Stimulated activated CD4-positive, alpha-beta T cell treated with anti-CD3 and anti-CD28 coated beads, TNF-alpha, amount 100 ng/mL, for 4 hours (primary cell): ENCODE measurements at places on chromosomes 13 and 19.

DNA sequence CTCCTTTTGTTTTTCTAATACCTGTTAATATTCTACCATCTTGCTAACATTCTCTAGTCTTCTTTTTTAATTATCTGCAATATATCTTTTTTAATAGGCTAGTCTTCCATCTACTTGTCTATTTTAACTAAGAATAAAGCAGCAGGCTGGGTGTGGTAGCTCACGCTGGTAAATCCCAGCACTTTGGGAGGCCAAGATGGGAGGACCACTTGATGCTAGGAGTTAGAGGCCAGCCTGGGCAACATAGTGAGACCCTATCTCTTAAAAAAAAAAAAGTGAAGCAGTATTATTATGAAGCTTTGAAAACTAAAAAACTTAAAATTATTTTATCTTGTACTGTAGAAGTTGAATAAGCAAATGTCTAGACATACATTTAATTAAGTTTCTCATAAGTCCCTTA, 3.3 kb downstream of the UTP14C start:
- no peak for DNase-seq

DNA sequence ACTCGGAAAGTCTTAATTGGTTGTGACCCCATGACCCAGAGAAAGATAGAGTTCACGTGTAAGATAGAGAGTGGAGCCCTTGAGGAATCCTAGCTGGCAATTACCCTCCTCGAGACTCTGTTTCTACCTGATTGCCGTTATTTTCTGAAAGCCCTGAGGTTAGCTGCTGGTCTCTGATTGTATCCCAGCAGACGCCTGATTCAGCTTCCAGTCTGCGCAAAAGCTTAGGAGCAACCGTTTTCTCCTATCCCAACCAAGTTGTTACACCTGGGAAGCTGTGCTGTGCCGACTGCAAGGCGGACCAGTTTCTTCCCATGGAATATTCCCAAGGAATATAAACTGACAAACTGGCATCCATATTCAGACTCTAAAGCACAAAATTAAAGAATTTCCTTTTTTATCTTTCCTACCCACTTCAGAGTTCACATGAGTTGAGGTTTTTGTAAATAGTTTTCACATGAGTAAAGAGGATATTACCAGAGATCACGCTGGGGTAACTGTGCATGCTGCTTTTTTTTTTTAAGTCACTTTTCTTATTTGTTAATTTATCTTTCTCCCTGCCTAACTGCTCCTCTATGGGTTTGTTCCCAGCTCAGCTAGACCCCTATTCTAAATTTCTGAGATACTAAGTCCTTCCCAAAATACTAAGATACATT, 1.5 kb upstream of the TRPC4 start:
- no peak for DNase-seq

DNA sequence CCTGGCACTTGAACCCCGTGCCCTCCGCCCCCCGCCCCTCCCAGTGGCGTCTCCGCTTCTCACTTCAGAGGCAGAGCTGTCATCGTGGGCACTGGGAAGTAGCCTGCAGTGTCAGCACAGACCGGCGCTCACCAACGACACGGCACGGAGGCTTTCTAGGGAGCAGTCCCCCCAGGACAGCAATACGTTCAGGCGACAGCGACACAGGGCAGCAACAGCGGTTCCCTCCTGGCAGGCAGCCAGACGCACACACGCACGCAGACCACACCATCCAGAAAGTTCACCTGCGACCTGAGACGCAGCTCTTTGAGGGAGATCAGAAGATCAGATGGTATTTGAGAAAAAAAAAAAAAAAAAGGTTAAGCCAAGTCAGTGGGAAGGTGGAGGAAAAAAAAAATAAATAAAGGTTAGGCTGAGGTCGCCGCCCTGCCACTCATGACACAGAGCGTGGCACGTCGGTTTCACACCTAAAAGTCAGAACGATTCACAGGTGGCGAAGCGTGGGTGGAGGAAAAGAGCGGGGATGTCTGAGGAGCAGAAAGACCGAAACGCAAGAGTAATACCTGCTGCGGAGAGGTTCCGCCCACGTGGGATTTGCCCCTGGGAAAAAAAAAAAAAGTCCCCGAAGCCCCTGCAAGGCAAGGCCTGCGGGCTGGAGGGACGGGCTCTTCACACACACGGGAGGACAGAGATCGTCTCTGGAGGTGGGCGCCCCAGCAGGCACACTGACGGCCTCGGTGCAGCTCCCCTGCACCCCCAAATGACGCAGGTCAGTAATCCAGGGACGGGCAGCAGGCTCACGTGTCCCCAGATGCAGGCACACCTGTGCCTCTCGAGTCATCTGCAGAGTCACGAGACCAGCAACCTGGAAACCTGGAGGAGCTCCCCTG, 94.5 kb downstream of the GNG7 start:
- DNase-seq: peak; percentile 89

DNA sequence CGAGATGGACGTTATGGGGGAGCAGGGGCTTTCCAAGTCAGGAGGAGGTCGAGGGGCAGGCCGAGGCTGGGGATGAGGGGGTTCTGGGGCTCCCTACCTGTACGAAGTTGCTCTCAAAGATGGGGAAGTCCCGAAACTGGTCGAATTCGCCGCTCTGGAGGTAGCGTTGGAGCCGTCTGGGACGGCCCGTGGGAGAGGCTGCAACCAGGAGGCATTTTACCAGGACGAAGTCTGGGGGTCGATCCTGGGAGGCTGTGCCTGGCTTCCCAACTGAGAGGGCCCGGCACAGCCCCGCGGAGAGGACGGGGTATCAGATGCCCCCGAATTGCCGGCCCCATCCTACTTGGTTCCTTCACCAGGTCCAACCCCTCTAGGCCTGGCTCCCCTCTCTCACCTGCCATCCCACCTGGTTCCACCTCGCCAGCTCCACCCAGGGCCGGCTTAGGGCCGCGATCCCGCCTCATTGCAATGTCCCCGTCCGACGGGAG, 527 bp upstream of the EMC10 start:
- DNase-seq: no peak

DNA sequence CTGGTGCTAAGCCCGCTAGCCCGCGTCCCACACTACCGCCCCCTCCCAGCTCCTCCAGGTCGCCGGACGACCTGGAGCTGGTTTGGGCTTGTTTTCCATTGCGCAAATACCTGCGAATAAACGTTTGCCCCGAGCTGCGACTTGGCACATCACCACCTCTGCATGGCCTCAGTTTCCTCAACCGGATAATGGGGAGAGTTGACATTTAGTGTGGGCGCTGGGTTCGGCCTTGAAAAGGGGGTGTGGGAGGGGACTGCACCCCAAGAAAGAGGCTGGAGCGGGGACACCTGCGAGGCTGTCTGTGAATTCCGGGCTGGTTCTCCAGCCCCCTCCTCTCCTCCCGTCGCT, 11.0 kb upstream of the JUND start:
- no peak for DNase-seq

DNA sequence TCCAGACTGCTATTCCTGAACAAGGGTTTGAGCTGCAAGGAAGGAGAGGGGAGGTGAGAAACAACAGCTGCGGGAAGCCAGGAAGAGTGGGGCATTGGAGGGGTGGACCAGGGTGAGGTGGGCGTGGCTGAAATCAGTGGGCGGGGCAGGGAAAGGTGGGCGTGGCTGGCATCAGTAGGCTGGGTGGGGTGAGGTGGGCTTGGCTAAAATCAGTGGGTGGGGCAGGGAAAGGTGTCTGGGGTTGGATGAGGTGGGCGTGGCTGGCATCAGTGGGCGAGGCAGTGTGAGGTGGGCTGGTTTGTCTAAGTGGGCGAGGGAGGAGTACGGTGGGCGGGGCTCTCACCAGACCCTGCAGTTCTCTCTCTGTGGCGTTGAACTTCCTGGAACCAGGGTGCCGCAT, 87.6 kb downstream of the MUC16 start:
- DNase-seq: no peak

DNA sequence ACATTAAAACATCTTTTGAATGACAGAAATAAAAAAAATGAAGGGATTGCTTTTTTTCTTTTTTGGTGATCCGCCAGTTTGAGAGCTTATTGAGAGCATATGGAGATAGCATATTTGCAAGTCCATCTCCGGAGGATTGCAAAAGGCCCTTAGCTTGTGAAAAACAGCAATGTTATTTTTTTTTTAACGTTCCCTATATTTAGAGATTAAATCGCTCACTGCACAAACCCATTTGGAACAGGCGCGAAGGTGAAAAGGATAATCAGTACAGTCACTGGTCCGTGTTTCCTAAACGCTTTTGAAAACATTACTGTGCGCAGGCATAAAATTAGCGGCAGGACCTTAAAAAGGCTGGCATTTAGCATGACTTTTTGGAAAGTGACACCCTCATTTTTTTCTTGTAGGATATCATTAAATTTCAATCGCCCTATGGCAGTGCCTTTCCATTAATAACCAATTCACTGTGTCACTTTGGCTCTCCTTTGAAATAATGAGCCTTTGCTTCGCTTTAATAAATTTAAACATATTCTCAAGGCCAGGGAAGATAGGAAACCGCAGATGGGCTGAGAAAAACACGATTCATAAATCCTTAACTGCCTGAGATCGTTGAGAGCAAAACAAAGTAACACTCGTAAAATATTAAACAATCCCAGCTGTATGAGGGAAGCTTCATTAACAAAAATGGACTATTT, 342.2 kb downstream of the DACH1 start:
- DNase-seq: no peak

GRCh38 chr19:41415154-41415571, 12.0 kb downstream of the B3GNT8 start:
- DNase-seq: no peak

DNA sequence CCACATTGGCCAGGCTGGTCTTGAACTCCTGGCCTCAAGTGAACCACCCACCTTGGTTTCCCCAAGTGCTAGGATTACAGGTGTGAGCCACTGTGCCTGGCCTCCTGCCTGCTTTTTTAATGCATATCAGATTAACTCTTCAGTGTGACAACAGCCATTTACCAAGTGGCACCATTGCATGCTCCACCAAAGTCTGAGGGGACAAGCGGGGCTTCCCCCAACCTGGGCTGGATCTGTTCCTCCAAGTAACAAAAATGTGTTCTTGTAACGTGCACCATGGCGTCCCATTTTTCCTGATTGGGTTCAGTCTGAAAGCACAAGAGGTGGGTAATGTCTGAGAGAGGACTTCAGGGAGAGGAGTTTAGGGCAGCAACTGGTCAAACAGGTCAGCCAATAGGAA, 77.8 kb downstream of the TEX29 start:
- no peak for DNase-seq

DNA sequence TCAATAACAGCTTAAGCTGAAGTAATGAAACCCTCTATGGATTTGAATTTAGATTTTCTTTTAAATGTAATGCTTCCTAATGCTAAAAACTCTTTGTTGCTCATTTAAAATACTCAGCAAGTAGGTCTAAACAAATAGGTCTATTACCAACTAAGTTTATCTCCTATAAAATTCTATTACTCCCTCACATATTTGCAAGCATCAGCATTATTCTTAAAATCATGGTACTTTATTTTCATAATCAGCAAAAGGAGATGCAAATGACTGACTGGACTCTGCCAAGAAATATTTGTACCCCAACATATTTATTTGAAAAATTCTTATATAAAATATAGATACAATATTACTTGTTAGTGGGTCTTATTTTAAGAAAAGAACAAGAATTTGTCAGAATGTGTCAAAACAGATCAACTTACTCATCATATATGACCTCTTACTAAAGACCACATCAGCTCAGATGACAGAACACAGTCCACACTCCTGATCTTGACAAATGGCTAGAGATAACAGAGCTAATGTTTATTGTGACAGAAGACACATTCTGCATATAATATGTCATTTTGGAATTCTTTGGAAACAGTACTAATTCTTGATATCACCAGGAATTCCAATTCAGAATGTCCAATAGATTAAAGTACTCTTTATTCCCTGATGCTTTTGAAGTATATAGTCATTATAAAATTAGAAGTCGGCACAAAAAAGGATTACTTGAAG, 704.6 kb upstream of the PCDH9 start:
- no peak for DNase-seq

DNA sequence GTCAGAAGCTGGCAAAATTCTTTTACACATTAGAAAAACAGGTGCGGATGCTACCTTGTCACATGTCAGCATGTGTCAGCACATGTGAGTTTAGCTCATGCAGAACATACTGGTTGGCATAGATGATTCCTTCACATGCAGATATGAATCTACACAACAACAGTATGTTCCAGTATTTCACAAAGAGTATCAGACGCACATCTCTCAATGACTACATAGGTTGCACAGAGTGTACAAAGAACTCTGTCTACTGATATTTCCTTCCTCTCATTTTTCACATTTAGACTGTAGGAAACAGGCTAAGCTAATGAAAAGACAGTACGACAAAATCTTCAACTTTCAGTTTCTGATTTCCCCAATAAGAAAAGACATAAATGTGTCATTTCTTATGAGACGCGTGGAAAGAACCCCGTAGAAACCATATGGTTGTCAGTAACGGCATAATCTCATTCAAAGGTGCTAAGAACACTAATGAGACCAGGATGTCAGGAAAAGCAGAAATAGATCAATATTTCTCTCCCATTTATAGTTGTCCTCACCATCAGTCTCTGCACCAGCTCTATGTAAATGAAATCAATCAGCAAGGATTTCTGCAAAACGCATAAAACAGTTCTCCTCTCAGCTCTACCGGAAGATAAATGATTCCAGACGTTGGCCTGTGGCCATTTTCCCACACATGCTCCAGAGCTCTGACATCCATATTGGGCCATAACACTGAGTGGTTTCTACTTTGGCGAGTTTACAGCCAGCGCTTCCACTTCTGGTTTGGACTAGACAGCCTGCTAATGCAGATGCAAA, 81.2 kb downstream of the STARD13 start:
- DNase-seq: no peak

DNA sequence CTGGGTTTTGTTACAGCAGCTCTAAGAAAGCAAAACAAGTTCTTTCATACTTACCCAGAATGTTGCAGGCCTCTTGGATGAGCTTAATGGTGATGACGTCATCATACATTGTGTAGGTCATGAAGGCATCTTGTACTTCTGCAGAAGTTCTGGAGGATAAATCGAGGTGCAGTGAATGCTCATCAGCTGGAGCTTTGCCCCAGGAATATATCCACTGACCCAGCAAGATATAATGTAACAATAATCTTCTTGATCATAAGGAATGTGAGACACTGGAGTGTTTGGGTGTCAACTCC, 63.0 kb downstream of the C13orf42 start:
- no peak for DNase-seq

DNA sequence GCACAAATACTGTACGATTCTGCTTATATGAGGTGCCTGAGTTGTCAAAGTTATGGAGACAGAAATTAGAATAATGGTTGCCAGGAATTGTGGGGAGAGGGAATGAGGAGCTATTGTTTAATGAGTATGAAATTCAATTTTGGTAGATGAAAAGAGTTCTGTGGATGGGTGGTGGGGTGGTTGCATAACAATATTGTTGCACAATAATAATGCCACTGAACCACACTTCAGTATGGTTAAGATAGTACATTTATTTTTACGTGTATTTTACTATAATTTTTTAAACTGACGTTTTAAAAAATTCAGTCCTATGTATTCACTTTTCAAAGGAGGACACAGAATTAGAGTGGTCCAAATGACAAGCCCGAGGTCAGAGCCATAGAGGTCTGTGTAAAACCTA, 1.8 kb upstream of the OXGR1 start:
- no peak for DNase-seq

GRCh38 chr13:50581586-50582196, 261.8 kb downstream of the DLEU7 start:
- no peak for DNase-seq

GRCh38 chr13:100636441-100636840, 38.2 kb downstream of the TMTC4 start:
- DNase-seq: no peak
